SK-N-SH treated with all-trans-retinoic acid at 6 μM for 48 hours (cell line): ENCODE measurements at places on chromosomes 12 and 14.
A peak's percentile ranks its signal among the peaks of the same experiment; 100 is the strongest.

DNA sequence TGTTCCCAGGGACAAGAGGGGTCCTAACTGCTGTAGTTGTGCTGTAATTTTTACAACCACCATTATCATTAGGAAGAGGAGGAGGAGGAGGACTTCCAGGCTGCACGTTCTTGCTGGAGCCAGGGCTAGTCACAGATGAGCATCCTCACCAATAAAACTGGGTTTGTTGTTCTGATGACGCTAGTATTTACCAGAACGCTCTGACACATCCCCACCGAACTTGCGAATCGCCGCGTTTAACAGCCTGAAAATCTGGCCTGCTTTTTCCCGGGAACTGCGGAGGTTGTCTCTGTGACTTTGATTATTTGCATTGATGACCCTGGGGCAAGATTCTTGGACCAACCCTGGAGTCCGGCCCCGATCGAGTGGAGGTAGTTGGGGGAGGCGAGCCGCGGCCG is 10.2 kb downstream of the TBX5 start:
- ATAC-seq: no peak

- ATAC-seq: no peak
Observed at GRCh38 chr12:50776749-50777728, 13.1 kb downstream of the ATF1 start.

DNA sequence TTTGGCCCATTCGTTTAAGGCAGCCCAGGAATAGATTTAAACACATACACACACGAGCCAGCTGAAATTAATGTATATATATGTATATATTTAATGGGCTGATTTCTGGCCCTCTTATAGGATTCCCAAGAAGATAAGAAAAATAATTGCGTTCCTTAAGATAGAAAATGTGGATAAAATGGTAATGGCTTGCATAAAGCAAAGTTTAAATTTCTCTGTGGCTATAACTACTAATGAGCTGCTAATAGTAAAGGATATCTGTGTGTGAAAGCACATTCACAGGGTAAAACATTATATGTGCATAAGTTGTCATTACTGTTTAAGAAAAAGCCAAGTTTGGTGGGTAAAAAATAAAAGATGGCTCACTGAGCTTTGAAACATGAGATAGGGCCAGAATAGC is 133.6 kb upstream of the AMIGO2 start:
- ATAC-seq: no peak

DNA sequence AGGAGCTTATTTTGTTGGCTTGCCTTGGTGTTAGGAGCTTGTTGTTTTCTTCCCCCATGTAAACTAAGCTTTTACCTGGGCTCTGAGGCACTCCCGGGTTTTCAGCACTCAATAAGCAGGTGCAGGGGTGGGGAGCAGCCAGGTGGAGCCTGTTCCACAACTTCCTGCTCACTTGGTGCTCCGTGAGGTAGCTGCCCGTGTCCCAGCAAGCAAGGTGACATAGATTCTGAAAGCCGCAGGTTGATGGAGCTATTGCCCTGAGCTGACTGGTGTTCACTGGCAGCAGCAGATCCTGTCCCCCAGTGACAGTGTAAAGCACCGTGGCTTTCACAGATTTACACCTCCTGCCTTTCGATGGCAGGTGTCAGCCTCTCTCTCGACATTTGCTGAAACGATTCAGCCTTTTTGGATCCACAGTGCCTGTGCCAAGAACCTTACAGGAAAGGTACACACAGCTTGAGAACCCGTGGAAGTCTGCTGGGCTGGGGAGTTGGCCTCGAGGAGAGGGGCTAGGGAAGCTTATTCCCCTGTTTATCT is 295.7 kb upstream of the FKBP4 start:
- no peak for ATAC-seq

DNA sequence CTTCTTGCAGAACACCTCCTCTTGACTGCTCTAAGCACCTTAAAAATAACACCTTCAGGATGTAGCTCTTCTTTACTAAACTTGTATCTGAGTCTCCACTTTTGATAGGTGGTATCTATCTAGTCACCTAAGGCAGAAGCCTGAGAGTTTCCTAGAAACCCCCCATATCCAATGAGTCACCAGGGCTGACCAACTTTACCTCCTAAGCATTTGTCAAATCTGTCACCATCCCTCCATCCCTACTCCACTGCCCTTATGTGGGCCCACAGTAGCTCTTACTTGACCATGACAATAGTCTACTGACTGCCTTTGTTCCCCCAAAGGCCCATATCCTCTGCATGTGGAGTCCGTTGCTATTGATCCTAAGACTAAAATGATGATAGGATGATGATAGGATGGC is 15.9 kb downstream of the AVIL start:
- ATAC-seq: no peak

- peak; percentile 96 for ATAC-seq
Observed at GRCh38 chr12:109154451-109155438, 38.4 kb downstream of the ACACB start.

DNA sequence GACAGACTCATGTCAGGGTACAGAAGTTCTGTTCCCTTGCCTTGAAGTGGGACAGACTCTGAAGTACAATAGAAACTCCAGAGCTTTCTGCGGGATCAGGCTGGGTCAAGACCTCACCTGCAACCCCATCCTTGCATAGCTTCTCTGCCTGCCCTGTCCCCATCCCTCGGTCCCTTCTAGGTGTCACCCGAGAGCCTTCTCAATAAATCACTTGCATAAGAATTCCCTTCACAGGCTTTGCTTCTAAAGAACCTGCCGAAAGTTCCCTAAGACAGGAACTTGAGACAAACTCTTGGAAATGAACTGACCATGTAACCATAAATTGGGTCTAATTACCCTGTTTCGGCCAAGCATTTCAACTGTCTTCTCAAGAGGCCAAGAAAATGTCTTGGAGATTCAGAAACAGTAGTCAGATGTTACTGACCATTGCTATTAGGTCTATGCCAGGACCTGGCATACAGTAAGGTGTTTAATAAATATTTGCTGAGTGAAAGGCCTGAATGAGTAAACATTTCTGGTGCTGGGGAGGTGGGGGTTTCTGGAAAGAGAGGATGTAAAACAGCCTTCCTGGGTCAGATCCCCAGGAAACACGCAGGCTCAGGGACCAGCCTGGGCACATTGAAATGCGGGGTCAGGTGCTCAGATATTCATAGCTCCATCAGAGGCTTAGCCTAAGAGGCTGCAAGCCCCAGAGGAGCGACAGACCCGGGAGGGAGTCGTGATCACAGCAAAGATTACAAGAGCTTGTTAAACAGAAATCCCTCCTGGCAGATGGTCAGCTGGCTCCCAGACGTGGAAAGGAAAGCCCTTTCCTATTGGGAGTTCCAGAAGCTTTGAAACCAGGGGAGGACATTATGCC is 226.2 kb upstream of the LHX5 start:
- no peak for ATAC-seq

GRCh38 chr14:105472486-105472991 is 2.1 kb upstream of the CRIP2 start:
- ATAC-seq: no peak

- no peak for ATAC-seq
Observed at GRCh38 chr14:68513838-68514607, 278.8 kb downstream of the ZFP36L1 start.

- no peak for ATAC-seq
Observed at GRCh38 chr14:102356280-102356679, 6.4 kb downstream of the CINP start.
